ENCODE measurements at places on chromosomes 6 and 20. TPM values are rescaled to one million over a fixed set of nuclear protein-coding genes. Genes with fewer than 3 reads are reported as not detected.

DNA sequence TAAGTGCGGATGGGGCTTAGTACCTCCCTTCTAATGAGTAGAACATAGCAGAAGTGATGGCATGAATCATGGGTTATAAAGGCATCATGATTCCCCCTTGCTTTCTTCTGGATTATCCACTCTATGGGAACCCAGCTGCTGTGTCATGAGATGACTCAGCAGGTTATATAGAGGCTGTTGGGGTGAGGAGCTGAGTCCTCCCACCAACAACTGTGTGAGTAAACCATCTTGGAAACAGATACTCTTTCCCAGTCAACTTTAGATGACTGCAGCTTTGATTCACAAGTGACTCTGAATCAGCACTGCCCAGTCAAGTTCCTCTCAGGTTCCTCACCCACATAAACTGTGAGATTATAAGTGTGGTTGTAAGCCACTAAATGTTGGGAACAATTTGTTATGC, 46.3 kb downstream of the FAM83B start:
- H3K36me3 ChIP-seq, result no peaks in the 10 kb centered on the region
- H3K4me3 ChIP-seq, result no peak overlapping the region
- no peak overlapping the region for H3K27ac ChIP-seq
- H3K4me1 ChIP-seq, result no peaks in the 10 kb centered on the region
- peak; percentile 4 for DNase-seq

DNA sequence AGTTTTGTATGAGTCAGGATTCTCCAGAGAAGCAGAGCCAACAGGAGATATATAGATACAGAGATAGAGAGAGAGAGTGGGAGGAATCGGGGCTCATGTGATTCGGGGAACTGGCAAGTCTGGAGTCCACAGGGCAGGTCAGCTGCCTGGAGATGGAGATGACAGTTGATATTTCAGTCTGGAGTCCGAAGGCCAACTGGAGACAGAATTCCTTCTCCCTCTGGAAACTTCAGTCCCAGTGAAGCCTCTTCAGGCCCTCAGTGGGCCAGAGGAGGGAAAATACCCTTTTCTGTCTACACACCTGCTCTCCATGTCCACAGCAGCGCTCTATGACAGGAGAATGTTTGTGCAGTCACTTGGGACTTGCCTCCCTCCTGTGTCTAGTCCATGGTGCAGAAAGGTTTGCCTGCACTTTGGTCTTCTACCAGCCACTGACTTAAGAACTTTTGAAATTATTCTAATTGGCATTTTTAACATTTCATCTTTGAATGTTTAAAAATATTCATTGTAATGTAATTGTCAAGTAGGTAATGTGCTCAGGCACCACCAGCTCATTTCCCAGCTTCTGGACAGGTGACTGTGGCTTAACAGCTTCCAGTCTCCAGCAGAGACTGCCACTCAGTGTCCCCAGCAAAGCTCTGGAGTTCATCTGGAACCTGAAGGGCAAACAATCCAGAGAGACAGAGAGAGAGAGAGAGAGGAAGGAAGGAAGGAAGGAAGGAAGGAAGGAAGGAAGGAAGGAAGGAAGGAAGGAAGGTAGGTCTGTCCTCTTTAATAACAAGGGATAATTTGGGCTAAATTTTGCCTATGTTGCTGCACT, 43.8 kb upstream of the AFDN start:
- no peaks in the 10 kb centered on the region for H3K27me3 ChIP-seq
- DNase-seq, result no peak
- no peaks in the 10 kb centered on the region for H3K36me3 ChIP-seq
- H3K4me3 ChIP-seq, result no peak overlapping the region
- H3K4me1 ChIP-seq, result no peaks in the 10 kb centered on the region

GRCh38 chr6:103797738-103798137, 1062.0 kb downstream of the HACE1 start:
- H3K27me3 ChIP-seq, result no peaks in the 10 kb centered on the region
- peak; percentile 27 for DNase-seq
- H3K36me3 ChIP-seq, result no peaks in the 10 kb centered on the region

GRCh38 chr20:38216746-38217595, 43.6 kb downstream of the KIAA1755 start:
- DNase-seq, result no peak
- H3K4me3 ChIP-seq, result no peak overlapping the region
- no peaks in the 10 kb centered on the region for H3K36me3 ChIP-seq
- no peaks in the 10 kb centered on the region for H3K4me1 ChIP-seq

MAP3K7 gene
- 91.9 TPM for total RNA-seq

- no peak overlapping the region for H3K4me3 ChIP-seq
- no peak for DNase-seq
- H3K27me3 ChIP-seq, result no peaks in the 10 kb centered on the region
- H3K27ac ChIP-seq, result no peak overlapping the region
These were observed 41.6 kb downstream of the NUP153 start for GRCh38 chr6:17665132-17665531.

BANF2 gene
- not detected for total RNA-seq

DNA sequence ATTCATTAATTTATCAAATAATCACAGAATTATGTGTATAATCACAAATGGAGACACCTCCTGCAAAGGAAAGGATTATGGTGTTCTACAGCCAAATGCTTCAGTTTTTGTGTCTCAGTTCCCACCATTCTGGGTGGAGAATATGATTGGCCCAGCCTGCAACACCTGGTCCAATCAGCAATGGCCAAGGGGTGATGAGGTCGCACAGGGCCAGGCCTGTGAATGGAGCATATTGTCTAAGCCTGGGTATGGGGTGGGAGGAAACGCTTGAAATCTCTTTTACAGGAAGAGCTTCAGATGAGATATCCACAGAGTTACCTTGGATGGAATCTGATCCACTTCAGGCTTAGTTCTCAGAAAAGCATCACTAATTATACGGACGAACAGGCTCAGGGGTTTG, 271.6 kb downstream of the DHX35 start:
- no peak overlapping the region for H3K27ac ChIP-seq
- DNase-seq, result no peak
- H3K4me1 ChIP-seq, result peaks cover 4% of the 10 kb centered on the region
- no peaks in the 10 kb centered on the region for H3K36me3 ChIP-seq
- no peak overlapping the region for H3K4me3 ChIP-seq

QKI gene
- total RNA-seq, result 216 TPM

GRCh38 chr6:135311446-135312200, 130.5 kb downstream of the MYB start:
- no peaks in the 10 kb centered on the region for H3K27me3 ChIP-seq
- no peak overlapping the region for H3K27ac ChIP-seq
- no peak overlapping the region for H3K4me3 ChIP-seq
- DNase-seq, result no peak
- H3K4me1 ChIP-seq, result no peaks in the 10 kb centered on the region

GRCh38 chr6:2514965-2515543, 235.7 kb downstream of the MYLK4 start:
- H3K4me1 ChIP-seq, result no peaks in the 10 kb centered on the region
- no peaks in the 10 kb centered on the region for H3K27me3 ChIP-seq
- DNase-seq, result no peak
- H3K36me3 ChIP-seq, result no peaks in the 10 kb centered on the region
- no peak overlapping the region for H3K4me3 ChIP-seq
- no peak overlapping the region for H3K27ac ChIP-seq

DNA sequence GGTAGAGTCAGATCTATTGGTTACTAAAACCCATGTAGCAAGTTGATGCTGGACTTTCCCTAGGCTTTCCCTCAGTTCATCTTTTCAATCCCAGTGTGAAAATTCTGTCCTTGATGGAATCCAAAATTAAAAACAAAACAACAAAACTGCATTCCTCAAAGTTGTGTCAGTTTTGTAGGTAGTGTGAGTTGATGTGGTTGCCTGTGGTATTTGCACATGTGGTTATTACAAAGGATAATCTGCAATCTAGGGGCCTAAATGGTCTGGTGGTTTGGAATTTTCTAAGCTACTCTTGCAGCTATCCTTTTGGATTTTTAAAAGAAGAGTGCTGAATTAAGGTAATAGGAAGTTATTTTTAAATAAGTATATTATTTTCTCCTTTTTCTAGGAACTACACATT, 132.2 kb upstream of the SCGN start:
- H3K27me3 ChIP-seq, result no peaks in the 10 kb centered on the region
- H3K4me3 ChIP-seq, result no peak overlapping the region
- H3K27ac ChIP-seq, result no peak overlapping the region
- H3K36me3 ChIP-seq, result no peaks in the 10 kb centered on the region
- no peaks in the 10 kb centered on the region for H3K4me1 ChIP-seq
- DNase-seq, result no peak

DNA sequence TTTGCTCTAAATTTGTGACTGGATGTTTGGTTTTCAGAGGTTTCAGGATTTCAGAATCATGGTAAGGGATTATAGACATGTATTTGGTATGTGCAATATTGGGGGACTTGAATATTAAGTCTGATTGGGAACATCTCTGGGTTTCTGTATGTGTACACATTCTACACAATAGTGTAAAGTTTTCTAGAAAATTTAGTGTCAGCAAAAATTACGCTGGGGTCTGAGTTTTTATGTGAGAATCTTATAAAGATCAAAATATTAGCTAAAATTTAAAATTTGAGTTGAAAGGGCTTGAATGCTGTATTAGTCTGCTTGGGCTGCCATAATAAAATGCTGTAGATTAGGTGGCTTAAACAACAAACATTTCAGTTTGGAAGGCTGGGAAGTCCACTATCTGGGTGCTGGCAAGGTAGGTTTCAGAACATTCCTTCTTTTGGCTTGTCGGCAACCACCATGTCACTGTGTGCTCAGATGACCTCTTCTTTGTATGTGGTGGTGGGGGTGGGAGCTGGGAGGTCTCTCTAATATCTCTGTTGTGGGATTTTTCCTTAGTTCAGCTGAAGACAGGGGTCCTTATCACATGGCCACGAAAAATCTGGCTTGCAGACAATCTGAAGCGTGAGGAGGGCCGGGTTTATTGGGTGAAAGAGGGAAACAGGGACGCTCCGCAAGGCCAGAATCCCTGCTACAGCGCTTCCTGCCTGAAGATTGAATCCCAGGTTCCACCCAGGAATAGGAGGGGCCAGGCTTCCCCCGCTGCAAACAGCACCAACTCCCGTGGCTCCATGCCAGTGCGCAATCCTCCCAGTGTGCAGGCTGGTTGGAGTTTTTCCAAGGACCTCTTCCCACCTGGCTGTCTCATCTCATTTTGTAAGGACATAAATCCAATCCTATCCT, 299.7 kb downstream of the PLCB1 start:
- no peak overlapping the region for H3K4me3 ChIP-seq
- no peaks in the 10 kb centered on the region for H3K36me3 ChIP-seq
- H3K27ac ChIP-seq, result no peak overlapping the region
- H3K27me3 ChIP-seq, result no peaks in the 10 kb centered on the region

- no peak overlapping the region for H3K27ac ChIP-seq
- peak; percentile 67 for DNase-seq
- H3K4me3 ChIP-seq, result peak overlapping the region; percentile 2
These were observed 24.7 kb downstream of the GFOD1 start for GRCh38 chr6:13462458-13463327.

GPLD1 gene
- total RNA-seq, result 8.3 TPM

CPXM1 gene
- total RNA-seq, result 76.3 TPM

DNA sequence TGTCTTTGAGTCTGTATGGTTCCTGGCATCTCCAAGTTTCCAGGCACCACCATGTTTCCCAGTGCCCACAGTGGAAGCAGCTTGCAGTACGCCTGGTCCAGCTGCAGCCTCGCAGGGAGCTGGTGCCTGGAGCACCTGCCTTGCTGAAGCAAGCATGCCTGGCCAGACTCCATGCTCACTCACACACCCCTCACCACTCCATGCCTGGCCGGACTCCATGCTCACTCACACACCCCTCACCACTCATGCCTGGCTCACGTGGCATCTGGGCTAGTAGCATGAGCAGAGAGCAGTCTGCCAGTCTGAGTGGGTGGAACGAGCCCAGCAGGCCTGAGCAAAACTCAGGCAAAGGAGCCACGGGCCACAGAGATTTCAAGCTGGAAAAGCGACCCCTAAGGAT, 214.3 kb downstream of the TFAP2C start:
- H3K4me3 ChIP-seq, result no peak overlapping the region
- H3K27me3 ChIP-seq, result no peaks in the 10 kb centered on the region
- H3K27ac ChIP-seq, result no peak overlapping the region
- no peaks in the 10 kb centered on the region for H3K36me3 ChIP-seq
- DNase-seq, result no peak

DNA sequence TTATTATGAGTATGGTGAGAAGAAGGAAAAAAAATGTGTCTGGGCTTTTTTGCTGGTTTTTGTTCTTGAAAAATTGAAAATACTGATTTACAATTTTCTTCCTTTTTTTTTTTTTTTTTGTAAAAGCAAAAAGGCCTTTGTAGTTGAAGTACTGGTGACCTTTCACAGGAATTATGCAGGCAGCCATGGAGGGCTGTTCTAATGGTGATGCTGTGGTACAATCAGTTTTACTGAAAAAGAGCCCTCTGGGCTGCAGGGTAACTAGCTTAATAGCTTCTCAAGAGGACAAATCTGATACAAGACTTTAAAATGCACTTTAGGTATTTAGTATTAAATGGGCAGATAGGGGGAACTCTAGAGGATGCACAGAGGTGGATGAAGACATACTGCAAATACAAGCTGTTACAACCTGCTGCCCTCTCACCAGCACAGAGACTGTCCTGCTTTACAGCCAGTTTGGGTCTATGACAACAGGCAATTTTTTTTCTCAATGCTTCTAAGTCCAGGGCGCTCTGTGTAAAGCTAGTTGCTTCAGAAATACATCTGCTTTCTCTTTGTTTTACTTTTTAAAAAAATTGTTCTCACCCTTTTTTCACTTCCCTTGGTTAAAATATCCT, 61.6 kb upstream of the HS3ST5 start:
- H3K4me3 ChIP-seq, result no peak overlapping the region
- no peak for DNase-seq
- H3K36me3 ChIP-seq, result no peaks in the 10 kb centered on the region
- no peaks in the 10 kb centered on the region for H3K27me3 ChIP-seq
- no peak overlapping the region for H3K27ac ChIP-seq

DNA sequence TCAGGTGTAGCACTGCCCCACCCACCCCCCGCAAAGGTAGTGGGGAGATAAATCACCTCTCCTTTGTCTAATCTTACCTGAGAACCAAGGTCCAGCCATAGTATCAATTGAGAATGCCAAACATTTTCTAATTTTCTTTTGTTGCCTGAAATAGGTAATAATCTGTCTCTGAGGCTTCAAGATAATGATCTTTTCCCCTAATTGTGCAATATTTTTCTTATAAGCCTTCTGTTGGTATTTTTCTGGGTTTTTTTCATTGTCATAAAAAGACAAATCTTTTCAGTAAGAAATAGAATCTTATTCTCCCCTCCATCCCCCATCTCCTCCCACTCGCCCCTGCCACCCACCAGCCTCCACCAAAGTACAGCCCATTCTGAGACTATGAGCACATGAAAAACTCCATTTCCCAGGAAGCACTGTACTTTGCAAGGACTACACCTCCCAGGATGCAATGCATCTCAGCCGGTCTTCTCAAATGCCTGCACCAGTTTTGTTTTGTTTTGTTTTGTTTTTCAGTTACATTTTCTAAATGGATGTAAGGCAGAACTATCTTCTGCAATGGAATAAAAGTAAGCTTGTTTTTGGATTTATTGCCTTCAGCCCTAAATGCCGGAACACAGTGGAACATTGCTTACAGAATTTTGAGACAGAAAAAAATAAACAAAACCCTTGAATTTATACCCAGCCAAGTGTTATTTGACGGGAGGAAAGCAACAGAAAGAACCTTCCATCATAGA, 268.0 kb downstream of the TFAP2A start:
- H3K4me1 ChIP-seq, result peaks cover 10% of the 10 kb centered on the region
- peak overlapping the region; percentile 18 for H3K4me3 ChIP-seq
- no peaks in the 10 kb centered on the region for H3K27me3 ChIP-seq
- H3K36me3 ChIP-seq, result no peaks in the 10 kb centered on the region
- H3K27ac ChIP-seq, result no peak overlapping the region
- DNase-seq, result peak; percentile 62

C6orf52 gene
- total RNA-seq, result 2.9 TPM

Measured in neural progenitor cell (in vitro differentiated cells).